Anterior cingulate cortex (tissue), 58 donors: ENCODE measurements at places on chromosomes 1 and 21.

GRCh38 chr1:208198236-208198635, 45.9 kb downstream of the PLXNA2 start:
- no peak for DNase-seq

DNA sequence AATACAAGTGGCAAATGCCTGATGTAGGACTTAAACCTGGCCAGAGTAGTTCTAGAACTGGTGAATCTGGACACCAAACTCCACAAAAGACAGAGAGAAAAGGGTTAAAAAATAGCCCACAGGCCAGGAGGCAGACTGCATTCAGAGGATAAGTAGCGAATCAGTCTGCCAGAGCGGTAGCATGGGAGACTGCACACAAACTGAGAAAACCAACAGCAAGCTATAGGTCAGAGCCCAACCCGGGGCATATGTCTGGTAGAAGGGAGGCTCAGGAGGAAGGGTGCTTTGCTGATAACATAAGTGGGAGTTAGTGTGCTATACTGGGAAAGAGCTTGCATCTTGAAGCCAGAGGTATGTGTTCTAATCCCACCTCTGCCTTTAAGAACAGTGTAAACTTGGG, 4.0 kb downstream of the LRRC53 start:
- no peak for DNase-seq

GRCh38 chr21:31352836-31353235, 8.8 kb upstream of the TIAM1 start:
- no peak for DNase-seq

GRCh38 chr1:111454859-111455641, 5.8 kb downstream of the ATP5PB start:
- no peak for DNase-seq

DNA sequence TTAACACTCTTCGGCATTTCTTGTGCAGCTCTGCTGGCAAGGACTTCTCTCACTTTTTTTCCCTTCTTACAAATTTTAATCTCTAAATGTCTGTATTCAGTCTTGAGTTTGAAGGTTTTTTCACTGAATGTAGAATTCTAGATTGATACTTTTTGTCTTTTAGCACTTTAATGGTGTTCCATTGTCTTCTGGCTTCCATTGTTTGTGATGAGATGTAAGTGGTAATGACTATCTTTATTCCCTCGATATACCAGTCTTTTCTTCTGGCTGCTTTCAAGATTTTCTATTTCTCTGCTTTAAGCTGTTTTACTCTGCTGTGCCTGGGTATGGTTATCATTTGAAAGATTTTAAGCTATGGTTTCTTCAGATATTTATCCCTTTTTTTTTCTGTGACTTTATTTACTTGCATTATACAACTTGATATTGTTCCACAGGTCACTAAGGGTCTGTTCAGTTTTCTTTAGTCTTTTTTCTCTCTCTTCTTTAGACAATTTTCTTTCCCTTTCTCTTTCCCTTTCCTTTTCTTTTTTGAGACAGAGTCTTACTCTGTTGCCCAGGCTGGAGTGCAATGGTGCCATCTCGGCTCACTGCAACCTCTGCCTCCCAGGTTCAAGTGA, 35.8 kb downstream of the DYRK1A start:
- no peak for DNase-seq

DNA sequence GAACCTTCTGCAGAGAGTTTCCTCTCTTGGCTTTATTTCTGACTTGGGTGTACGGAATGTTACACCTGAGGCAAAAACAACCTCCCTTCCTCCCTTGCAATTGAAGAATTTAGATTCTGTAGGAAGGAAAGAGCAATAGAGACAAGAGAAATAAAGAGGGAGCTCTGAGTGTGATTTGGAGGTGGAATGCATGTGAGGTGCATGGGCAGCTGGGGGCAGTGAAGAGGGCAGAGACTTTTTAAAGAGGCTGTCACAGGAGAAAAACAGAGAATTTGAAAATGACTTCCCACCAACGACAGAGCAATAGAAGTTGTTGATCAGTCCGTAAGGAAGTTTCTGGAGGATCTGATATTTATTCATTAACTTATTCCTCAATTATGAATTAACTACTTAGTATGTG, 172.0 kb upstream of the B3GALT2 start:
- no peak for DNase-seq

- peak; percentile 72 for DNase-seq
Observed at GRCh38 chr1:16187748-16188401, 24.6 kb downstream of the ARHGEF19 start.

- DNase-seq: no peak
Observed at GRCh38 chr1:51567653-51568052, 48.6 kb upstream of the EPS15 start.

GRCh38 chr1:100523038-100523652, 14.8 kb upstream of the GPR88 start:
- DNase-seq: no peak
